ENCODE measurements at places on chromosomes 7 and 10. TPM values are rescaled to one million over a fixed set of nuclear protein-coding genes. Genes with fewer than 3 reads are reported as not detected.

The STK31 gene
- 0.33 TPM for total RNA-seq

DNA sequence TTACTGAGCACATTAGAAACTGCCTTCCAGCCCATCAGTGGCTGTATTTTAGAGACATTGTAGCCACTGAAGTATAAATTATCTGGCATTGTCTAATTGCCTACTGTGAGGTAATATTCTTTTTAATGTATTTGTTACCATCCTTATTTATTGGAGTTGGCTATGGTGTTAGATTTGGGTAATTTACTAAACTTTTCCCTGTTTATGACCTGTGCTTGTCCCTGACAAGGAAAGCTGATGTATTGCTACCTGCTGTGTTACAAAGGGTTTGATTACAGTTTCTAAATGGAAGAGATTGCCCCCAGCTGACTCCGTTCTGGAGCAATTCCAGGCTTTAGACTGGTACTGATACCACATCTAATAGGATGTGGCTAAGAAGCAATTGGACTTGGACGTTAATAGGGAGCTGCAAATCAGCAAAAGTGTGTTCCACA lies 12.3 kb upstream of the ASCC1 start:
- DNase-seq, result no peak

DNA sequence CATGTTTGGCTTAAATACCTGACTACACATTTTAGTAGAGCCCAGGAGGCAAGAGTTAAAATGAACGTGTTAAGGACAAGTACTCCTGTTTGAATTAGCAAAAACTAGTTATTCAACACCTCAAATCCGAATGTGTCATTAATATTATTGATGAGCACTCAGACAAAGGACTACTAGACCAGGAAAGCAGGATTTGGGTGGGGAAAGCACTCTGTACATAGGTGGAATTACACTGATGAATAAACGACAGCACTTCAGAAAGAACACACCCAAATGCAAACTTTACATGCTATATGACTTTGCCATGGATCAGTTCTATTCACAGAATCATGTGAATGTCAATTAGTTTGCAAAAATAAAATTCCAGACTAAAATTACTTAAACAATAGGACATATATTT lies 95.1 kb upstream of the CAV2 start:
- DNase-seq, result no peak

The PCLO gene
- total RNA-seq, result 0.36 TPM

- peak; percentile 63 for DNase-seq
Measured at GRCh38 chr7:87411186-87411585, 64.3 kb downstream of the ABCB4 start.

DNA sequence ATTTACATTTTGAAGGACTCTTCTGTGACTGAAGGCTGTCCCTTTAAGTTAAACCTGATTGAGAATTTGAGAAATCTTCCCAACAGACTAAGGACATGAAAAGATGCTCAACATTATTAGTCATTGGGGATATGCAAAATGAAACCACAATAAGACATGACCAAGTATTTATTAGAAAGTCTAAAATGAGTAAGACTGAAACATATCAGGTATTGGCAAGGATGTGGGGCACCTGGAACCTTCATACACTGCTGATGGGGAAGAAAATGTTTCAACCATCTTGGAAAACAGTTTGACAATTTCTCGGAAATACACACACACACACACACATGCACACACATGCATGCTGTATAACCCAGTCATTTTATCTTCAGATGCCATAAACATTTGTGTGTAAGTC lies 132.1 kb upstream of the CDK6 start:
- no peak for DNase-seq

GRCh38 chr7:27739301-27739908 lies 557 bp upstream of the TAX1BP1 start:
- peak; percentile 76 for DNase-seq

DNA sequence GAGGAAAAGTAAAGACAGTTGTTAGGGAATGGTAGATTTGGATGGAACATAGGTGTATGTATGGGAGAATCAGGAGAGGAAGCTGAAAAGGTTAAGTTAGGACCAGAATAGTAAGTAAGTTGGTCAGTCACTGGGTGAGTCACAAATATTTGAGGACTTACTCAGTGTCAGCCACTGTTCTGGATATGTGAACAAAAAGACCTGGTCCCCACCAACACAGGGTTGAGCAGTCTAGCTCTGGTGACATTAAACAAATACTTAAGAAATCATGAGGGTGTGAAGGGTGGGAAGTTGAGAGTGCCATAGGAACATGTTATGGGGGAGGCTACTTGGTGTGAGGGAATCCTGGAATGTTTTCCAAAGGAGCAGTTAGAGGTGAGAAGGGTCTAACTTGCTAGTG lies 246.9 kb downstream of the PTEN start:
- DNase-seq, result peak; percentile 35

DNA sequence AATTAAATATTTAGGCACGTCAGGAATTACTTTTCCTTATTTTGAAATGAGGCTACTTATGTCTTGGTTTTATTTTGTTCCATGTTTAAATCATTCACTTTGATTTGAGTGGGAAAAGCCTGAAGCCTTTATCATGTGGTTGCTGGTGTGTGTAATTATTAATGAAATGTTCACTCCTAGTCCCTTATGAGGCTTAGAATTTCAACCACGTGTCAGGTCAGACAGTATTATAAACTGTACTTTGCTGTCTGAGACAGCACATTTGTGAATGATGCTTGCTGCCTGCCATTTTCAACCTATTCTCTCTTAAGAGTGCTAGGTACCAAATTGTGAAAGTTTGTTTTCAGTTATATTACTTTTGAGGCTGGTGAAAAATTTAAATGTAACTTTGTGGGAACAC lies 58.9 kb downstream of the COL17A1 start:
- DNase-seq, result no peak

- DNase-seq, result no peak
Measured at GRCh38 chr7:111067251-111067650, 23.7 kb upstream of the LRRN3 start.

The HOXA5 gene
- total RNA-seq, result 2.4 TPM

The HELLS gene
- 19.7 TPM for total RNA-seq

- DNase-seq, result no peak
Measured at GRCh38 chr7:24388212-24388611, 104.2 kb downstream of the NPY start.

The KLF14 gene
- total RNA-seq, result not detected

The JAZF1 gene
- total RNA-seq, result 8.3 TPM

GRCh38 chr10:12670004-12670403 lies 320.7 kb downstream of the CAMK1D start:
- DNase-seq, result no peak

The PODXL gene
- total RNA-seq, result 2.3 TPM

DNA sequence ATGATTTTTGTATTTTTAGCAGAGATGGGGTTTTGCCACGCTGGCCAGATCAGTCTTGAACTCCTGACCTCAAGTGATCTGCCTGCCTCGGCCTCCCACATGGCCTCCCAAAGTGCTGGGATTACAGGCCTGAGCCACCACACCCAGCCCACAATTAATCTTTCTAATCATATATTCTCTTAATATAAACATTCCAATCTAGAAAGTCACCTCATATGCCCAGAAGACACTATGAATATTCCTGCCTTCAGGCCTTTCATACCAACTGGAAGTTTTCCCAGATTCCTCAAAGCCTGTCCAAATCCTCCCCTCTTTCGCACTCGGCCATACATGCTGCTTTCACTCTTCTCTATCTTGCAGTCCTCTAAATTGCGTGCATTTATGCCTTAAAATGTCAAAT lies 32.6 kb downstream of the PDZD8 start:
- DNase-seq, result peak; percentile 94

GRCh38 chr10:78434886-78435285 lies 401.2 kb downstream of the RPS24 start:
- DNase-seq, result no peak

The AOAH gene
- 0.74 TPM for total RNA-seq

- DNase-seq, result no peak
Measured at GRCh38 chr10:117950408-117950807, 96.3 kb downstream of the RAB11FIP2 start.

DNA sequence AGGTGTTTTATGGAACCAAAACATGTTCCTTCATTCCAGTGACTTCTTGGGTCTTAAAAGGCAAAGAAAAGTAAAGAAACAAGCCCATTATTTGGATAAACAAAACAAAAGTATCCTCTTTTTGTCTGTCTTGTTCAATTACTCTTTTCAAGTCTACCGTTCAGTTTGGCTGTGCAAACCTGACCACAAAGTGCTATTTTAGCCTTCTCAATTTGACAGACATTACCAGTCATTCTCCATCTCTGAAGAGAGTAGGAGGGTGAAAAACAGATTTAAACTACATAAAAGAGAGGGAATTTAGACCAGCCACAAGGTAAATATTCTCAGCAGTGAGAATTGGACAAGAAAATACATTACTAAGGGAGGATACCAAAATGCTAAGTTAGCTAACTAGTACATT lies 145.2 kb downstream of the GRM3 start:
- DNase-seq, result no peak

The VIPR2 gene
- not detected for total RNA-seq

The CTNNA3 gene
- total RNA-seq, result not detected

The IKZF1 gene
- total RNA-seq, result not detected

DNA sequence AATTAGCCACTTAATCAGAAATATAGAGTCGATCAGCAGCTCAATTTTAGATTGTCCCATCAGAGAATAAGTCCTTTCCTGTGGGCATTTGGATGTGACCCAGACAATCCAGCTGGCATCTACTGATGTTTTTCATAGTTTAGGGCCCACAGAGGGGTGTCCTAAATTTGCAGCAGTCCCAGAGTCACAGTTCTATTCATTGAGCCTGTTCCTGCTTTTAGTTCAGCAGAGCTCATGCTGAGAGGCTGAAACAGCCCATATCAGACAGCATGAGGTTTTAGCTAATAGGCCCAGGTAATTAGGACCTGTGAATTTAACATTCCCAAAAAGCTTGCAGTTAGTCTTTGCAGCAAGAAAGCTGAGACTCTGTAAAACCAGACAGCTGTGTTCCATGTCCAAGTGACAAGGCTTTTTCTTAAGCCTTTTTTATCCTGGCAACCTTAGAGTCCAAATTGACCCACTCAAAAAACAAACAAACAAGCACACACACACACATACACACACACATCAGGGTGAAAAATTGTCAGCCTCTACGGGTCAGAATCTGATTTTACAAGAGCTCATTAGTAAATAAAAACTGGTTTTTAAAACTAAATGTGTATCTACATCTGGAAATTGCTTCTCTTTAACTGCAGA lies 33.7 kb downstream of the ANKIB1 start:
- no peak for DNase-seq

DNA sequence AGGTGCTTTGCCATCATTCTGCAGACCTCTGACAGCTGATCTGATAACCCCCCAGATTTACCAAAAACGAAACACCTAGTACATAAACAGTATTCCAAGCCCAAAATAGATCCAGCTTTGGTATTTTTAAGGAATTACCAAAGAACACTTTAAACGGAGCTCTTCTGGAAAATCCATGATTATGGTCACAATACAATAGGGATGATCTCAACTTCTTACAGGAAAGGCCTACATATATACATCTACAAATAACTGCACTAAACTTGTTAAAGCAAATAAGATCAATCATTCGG lies 69.7 kb downstream of the HTR7 start:
- no peak for DNase-seq

DNA sequence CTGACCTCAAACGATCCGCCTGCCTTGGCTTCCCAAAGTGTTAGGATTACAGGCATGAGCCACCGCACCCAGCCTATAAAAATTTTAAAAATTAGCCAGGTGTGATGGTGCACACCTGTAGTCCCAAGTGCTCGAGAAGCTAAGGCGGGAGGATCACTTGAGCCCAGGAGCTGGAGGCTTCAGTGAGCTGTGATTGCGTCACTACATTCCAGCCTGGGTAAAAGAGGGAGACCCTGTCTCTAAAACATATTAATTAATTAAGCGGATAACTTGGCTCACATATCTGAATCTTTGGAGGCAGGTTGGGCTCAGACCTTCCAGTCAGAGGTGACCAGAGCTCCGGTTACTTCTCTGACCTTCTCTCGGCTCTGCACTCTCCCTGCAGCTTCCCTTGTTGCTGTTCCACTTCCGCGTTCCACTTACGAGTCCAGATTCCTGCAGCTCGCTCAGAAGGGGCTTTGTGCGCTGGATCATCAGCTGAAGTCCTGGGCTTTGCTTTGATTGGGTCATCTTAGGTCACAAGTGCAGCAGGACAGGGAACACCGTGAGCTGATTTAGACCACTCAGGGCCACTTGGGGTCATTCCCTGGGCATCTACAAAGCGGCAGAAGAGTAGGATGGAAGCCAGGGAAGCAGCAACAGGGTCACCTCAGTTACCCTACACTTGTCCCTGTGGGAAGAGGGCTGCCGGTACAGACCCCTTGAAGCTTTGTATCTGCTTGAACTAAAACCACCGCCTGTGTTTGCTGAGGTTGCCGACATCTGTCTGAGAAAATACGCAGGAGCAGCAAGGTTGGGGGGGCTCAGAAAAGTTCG lies 2.0 kb upstream of the ARPC1B start:
- DNase-seq, result no peak

- peak; percentile 77 for DNase-seq
Measured at GRCh38 chr10:112208292-112208691, 24.7 kb upstream of the GPAM start.

The LRRC18 gene
- not detected for total RNA-seq

GRCh38 chr7:157855452-157856213 lies 518.8 kb downstream of the DNAJB6 start:
- DNase-seq, result no peak

DNA sequence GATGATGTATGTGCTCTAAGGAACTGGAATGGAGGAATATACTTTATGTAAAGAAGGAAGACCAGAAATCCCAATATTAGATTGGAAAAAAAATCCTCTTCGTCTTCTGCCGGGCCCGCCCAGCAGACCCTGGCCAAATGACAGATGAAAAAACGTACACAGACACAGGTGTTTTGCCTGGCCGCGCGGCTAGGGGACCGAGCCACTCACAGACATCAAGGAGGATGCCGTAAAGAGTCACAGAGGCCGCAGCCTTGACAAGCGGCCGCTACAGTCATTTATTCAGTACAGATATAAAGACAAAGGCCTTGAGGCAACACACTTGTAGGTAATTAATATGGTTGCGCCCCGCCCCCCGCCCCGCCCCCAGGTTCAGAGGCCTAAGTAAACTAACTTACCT lies 594.1 kb downstream of the GRM8 start:
- no peak for DNase-seq

- DNase-seq, result peak; percentile 6
Measured at GRCh38 chr10:25522946-25523608, 348.3 kb downstream of the GPR158 start.

- DNase-seq, result no peak
Measured at GRCh38 chr10:60390224-60390626, 550 bp upstream of the ANK3 start.

DNA sequence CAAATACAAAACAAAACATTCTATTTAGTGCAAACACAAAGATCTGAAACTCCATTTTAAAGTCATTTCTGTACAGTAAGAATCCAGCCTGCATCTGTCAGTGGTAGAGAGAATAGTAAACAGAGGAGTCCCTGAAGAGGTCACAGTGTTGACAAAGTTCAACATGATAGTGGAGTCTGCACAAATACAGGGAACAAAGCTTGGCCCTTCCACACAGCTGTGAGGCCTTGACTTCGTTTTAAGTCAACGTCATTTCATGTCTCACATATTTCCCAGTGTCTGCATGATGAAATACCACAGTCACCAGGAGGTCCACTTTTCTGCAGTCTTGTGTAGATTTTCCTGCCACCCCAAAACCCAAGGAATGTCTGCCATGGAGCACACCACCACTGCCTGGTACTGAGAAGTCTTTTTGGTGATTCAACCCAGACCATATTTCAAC lies 33.0 kb downstream of the CYP26A1 start:
- no peak for DNase-seq
